ENCODE measurements at places on chromosomes 6 and 20.
A peak's percentile ranks its signal among the peaks of the same experiment; 100 is the strongest.

DNA sequence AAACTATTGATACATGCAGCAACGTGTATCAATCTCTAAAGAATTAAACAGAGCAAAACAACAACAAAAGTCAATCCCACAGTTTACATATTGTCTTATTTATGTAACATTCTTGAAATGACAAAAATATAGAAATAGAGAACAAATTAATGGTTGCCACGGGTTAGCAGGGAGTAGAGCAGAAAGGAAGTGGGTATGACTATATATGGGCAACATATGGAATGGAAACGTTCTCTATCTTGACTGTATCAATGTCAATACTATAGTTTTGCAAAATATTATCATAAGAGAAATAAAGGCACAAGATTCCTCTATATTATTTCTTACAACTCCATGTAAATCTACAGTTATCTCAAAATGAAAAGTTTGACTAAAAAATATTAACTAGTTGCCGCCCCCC is 12.8 kb downstream of the AK9 start:
- no peak for DNase-seq

DNA sequence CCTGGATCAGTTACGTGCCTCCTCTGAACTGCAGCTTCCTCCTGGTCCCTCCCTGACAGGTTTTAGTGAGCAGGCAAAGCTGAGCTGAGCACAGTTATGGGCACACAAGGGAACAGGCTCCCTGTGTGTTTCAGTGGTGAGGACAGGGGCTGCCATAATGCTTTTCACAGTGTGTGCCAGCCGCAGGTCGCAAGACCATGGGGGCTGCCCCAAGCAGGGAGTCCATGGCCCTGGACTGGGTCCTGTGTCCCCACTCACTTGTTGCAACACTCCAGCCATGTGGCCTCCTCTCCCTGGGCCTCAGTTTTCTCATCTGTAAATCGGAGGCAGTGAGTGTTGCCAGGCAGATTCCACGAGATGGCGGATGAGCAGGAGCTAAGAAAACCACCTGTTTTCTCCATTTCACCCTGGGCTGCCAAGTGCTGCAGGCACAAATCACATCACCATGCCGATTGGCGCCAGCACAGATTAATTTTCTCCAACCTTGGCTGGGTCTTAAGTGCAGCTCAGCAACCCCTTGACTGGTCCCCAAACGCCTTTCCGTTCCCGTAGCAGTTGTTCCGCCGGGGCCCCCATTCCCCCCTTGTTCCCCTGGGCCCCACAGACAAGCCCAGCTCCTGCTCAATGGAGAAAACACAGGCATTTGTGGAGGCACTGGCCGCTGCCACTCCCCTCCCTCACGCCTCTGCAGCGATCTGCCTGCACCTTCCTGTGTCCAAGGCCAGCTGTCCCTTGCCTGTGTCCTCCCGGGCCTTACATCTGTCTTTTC is 57.1 kb upstream of the NNAT start:
- no peak for DNase-seq

DNA sequence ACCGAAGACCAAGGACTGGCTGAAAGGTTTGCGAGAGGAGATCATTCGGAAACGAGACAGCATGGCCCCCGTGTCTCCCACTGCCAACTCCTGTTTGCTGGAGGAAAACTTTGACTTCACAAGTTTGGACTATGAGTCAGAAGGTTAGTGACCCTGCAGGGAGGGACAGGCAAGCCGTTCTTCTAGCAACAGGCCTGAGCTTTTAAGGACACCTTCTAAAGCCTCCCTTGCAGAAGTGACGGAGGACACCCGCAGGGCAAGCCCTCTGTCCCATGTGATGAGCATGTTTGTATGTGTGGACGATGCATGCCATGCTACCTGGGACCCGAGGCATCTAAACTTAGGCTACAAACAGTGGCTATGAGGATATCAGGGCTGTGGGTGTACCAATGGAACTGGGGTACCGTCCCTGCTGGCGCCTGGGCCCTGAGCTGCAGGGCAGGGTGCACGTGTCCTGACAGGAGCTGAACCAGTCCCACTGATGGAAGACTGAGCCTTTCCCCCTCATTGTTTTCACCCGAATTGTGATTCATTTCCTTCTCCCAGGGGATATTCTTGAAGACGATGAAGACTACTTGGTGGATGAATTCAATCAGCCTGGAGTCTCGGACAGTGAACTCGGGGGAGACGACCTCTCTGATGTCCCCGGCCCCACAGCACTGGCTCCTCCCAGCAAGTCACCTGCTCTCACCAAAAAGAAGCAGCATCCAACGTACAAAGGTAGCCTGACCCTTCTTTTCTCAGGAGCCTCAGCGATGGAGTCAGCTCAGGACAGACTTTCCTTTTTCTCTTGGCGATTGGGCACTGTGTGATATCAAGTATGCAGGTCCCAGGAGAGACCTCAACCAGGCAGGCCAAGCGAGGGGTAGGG is 84.4 kb downstream of the SERAC1 start:
- DNase-seq, result no peak

DNA sequence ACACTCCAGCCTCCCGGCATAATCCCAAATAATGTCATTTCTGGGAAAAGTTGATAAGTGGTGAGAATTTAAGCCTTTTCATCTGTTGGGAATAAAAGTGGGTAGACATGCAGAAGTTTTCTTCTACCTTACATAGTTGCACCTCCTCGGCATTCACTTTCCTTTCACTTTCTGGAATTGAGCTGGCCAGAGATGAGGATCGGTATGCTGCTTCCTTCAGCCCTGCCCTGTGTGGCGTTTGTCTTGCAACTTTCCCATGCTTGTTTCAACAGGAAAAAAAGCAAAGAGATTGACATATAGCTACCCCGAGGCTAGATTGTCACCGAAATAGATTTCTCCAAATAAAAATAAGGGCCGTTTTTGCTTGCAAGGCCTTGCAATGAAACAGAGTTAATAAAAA is 65.8 kb upstream of the JAG1 start:
- DNase-seq, result no peak

DNA sequence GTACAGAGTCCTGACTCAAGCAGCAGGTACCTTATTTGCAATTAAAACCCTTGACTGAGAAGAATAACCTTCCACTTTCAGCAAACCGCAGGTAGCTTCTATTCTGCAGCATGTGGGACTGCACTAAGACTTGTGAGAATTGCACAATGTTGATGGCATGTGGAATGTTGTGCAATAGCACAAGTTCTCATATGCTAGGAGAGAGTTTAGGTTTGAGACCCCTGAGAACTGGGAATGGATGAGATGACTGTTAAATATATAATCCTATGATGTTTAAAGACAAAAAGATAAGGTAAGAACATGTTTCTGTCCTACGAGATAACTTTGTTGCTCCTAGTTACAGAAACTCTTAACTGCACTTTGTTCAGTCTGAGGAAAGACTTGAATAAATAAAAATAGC is 194.6 kb downstream of the OTOR start:
- DNase-seq, result no peak

DNA sequence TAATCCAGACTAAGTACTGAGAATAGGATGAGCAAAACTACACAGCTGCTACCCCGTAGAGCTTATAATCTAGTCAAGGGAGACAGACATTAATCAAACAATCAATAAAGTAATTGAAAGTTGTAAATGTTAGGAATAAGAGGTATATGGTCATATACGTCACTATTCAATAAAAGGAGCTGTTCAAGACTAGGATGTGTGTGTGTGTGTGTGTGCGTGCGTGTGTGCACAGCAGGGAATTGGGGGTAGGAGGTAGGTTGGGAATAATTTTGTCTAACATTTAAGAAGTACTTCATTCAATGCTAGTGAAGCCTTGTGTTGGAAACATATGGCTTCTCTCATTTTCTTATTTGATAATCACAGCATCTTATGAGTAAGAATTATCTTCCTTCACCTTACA is 41.8 kb downstream of the SESN1 start:
- no peak for DNase-seq

DNA sequence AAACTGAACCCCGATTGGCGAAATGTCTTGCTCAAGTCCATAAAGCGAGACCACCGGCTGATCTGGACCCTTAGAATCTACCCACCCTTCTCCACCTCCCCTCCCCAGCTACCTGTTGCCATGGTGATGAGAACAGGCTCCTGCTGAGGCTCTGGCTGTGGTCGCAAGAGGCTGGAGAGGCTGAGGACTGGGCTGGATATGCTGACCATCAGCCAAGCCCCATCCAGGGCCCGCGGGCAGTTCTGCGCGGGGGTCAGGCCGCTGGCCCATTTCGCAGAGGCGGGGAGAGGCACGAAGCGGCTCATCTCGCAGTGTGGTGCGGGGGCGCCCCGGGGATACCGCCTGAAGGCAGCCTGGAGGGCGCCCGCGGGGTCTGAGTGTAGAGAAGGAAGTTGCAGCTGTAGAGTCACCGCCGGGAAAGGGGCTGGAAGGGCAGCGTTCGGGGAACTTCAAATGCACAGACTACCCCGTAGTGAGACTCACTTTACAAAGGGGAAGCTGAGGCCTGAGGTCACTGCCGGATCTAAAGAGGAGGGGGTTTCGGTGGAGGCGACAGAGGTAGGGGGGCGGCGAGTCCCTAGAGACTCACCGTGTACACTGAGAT is 671 bp downstream of the TAPBP start:
- no peak for DNase-seq

GRCh38 chr6:116468293-116468692 is 7.1 kb downstream of the CALHM6 start:
- DNase-seq, result no peak

DNA sequence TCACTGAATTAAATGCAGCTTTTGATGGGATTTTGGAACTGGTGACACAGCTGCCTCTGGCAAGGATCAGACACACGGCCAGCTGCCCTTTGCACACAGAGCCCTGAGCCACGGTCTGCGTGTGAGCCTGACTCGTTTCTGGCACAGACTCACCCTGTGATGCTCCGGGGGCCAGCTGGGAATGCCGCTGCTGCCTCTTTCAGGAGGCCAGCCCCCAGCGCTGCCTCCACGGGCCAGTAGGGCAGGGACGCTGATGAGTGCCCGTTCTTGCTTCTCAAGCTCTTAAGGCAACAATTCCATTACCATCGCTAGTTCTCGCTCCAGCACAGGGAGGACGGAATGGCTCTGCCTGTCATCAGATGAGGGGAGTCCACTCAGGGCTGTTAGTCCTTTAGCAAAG is 61.6 kb downstream of the IRF4 start:
- DNase-seq, result no peak

DNA sequence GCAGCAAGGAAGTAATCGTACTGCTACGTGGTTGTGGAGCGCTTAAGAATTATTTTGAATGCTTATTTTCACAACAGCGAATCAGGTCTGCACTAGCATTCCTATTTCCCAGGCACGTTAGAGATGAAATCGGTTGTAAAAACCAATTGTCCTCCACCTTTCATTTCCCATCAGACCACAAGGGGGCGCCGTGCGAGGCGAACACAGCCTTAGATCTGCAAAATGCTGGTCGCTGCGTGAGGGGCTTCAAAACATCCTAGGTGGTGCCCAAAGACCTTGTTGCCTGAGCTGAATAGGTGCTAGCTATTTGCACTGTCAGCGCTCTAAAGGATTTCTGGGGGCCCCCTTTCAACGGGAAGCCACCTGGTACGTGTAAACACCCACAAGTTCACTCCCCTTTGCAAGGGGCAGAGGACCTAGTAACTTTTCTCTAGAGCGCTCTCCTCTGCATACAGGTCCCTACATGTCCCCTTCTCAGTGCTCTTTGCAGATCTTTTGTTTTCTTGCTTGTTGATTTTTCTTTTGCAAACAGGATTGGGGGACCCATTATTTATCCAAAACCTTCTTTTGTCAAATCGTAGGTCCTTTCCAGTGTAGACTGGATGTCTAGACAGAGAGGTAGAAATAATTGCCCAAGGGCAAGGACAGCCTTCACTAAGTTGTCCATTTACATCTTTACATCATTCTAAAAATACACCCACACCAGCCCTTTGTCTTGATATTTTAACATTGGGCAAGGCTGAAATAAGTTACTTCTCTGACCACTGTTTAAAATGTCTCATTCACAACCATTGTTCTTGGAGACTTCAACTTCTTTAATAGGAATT is 59.8 kb downstream of the NEDD9 start:
- DNase-seq, result peak; percentile 31

- DNase-seq, result no peak
These were observed 143.2 kb upstream of the EPHA7 start for GRCh38 chr6:93562582-93562981.

- no peak for DNase-seq
These were observed 143.7 kb downstream of the TENT5A start for GRCh38 chr6:81608776-81609175.

DNA sequence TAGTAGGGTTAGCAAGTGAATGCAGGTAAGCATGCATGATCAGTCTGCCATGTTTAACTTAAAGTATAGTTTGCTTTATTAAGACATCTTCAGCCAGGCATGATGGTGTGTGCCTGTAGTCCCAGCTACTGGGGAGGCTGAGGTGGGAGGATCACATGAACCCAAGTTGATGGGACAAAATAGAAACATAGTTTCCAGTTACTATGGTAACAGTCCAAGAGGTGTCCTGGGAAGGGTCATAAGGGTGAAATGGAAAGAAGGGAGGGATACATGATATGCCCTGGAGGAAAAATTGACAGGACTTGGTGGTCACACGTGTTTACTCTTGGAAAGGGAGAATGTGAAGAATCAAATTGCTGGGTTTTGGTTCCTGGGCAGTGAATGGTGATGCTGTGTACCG is 139.6 kb downstream of the SULF2 start:
- DNase-seq, result no peak

- DNase-seq, result no peak
These were observed 41.1 kb downstream of the AKAP12 start for GRCh38 chr6:151280859-151281258.

- DNase-seq, result no peak
These were observed 73.6 kb downstream of the MDGA1 start for GRCh38 chr6:37624121-37624520.

GRCh38 chr6:16653226-16653625 is 108.0 kb downstream of the ATXN1 start:
- DNase-seq, result no peak

GRCh38 chr6:20681243-20681684 is 147.0 kb downstream of the CDKAL1 start:
- DNase-seq, result no peak

DNA sequence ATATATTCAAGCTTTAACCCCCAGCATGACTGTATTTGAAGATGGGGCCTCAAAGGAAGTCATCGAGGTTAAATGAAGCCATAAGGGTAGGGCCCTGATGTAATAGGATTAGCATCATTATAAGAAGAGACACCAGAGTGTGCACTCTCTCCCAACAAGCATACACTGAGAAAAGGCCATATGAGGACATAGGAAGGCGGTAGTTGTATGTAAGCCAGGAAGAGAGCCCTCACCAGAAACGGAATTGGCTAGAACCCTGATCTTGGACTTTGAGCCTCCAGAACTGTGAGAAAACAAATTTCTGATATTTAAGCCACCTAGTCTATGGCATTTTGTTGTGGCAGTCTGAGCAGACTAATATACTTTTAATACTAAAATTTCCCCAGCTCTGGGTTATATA is 150.1 kb upstream of the STXBP5 start:
- DNase-seq, result no peak

GRCh38 chr6:52346503-52346902 is 15.4 kb upstream of the PAQR8 start:
- no peak for DNase-seq

All from 8988T (cell line).